ENCODE measurements at places on chromosomes 7 and 10.

- H3K4me3 ChIP-seq: no peak overlapping the region
- no peaks in the 10 kb centered on the region for H3K36me3 ChIP-seq
- H3K4me1 ChIP-seq: no peaks in the 10 kb centered on the region
- no peaks in the 10 kb centered on the region for H3K27me3 ChIP-seq
- peak overlapping the region; percentile 57 for H3K27ac ChIP-seq
- peak; percentile 80 for ATAC-seq
Observed at GRCh38 chr10:79299397-79300241, 47.6 kb upstream of the PPIF start.

DNA sequence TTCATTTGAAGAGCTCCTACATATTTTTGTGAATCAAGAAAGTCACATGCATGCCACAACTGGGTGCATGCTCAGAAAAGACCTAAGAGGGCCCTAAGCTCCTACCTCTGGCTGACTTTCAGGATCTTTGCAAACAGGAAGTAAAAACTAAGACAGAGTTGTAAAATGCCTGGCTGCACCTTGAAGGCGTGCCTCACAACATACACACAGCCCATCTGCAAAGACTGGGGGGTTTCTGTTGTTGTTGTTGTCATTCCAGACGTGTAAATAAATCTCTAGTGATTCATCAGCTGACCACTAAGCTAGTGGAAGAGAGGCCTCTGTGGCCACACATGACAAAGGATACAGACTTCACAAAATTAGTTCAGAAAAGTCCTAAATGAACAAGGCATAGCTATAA lies 31.8 kb downstream of the SMURF1 start:
- no peak for ATAC-seq
- peaks cover 9% of the 10 kb centered on the region for H3K4me1 ChIP-seq
- H3K36me3 ChIP-seq: no peaks in the 10 kb centered on the region
- H3K27me3 ChIP-seq: no peaks in the 10 kb centered on the region
- no peak overlapping the region for H3K27ac ChIP-seq

DNA sequence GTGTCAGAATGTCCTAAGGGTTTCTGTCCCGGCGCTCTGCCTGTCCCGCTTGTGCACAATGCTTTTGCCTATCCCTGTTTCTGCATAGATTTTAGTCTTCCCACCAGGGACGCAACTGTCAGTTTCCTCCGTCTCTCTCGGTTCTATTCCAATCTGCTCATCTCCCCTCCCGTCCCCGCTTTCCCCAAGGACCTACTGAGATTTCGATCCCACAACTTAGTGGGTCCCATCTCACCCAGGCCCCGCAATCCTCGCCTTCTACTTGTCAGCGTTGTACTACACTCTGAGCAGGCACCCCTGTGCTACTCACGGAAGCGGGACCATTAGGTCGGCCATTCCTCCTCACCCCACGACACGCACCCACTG lies 519 bp upstream of the ZNF655 start:
- no peaks in the 10 kb centered on the region for H3K36me3 ChIP-seq
- peak overlapping the region; percentile 88 for H3K27ac ChIP-seq
- H3K27me3 ChIP-seq: no peaks in the 10 kb centered on the region
- peak; percentile 69 for ATAC-seq

GRCh38 chr7:139639563-139639962 lies 116.1 kb downstream of the CLEC2L start:
- H3K36me3 ChIP-seq: peaks cover 28% of the 10 kb centered on the region
- H3K27ac ChIP-seq: no peak overlapping the region
- no peaks in the 10 kb centered on the region for H3K4me1 ChIP-seq
- H3K27me3 ChIP-seq: no peaks in the 10 kb centered on the region
- ATAC-seq: no peak

DNA sequence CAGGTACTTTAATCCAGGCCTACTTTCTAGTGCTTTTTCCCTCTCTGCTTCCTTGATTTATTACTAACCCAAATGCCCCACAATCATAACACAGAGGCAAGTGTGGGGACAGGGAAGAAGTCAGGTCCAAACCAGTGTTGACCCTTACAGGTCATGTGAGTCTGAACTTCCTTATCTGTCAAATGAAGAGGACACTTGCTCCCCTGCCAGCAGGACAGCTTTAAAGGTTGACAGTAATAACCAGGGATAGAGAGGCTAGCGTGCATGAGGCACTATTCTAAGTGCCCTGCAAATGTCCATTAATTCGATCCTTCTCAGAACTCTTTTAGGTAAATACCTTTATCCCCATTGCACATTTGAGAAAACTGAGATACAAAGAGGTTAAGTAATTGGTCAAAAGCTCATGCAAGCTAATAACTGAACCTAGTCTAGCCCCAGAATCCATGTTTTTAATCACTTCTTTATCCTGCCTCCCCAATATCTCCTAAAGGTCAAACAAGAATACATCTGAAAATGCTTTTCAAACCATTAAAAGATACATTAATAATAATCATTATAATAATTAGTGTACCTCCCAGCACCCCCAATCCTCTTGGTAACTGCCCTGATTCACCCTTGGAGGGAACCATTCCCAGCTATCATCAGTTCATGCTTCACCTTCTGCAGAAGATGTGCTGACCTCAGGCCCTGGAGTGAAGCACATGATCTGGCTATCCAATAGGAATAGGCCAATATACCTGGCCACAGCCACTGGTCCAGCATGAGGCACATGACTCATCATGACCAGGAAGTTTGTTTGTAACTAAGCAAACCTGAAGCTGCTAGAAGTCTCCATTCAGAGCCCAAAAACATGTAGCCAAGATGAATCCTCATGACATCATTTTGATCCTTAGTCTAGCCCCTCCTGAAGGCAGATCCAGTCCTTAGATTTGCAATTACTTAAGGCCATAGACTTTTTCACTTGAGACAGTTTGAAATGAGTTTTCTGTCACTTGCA lies 40.7 kb downstream of the SGMS1 start:
- no peak overlapping the region for H3K4me3 ChIP-seq
- H3K4me1 ChIP-seq: peaks cover 8% of the 10 kb centered on the region
- ATAC-seq: no peak
- no peak overlapping the region for H3K27ac ChIP-seq
- no peaks in the 10 kb centered on the region for H3K36me3 ChIP-seq
- no peaks in the 10 kb centered on the region for H3K27me3 ChIP-seq

- no peak overlapping the region for H3K4me3 ChIP-seq
- H3K27ac ChIP-seq: no peak overlapping the region
- no peaks in the 10 kb centered on the region for H3K27me3 ChIP-seq
- ATAC-seq: no peak
Observed at GRCh38 chr10:103548581-103549348, 55.3 kb downstream of the NEURL1 start.

DNA sequence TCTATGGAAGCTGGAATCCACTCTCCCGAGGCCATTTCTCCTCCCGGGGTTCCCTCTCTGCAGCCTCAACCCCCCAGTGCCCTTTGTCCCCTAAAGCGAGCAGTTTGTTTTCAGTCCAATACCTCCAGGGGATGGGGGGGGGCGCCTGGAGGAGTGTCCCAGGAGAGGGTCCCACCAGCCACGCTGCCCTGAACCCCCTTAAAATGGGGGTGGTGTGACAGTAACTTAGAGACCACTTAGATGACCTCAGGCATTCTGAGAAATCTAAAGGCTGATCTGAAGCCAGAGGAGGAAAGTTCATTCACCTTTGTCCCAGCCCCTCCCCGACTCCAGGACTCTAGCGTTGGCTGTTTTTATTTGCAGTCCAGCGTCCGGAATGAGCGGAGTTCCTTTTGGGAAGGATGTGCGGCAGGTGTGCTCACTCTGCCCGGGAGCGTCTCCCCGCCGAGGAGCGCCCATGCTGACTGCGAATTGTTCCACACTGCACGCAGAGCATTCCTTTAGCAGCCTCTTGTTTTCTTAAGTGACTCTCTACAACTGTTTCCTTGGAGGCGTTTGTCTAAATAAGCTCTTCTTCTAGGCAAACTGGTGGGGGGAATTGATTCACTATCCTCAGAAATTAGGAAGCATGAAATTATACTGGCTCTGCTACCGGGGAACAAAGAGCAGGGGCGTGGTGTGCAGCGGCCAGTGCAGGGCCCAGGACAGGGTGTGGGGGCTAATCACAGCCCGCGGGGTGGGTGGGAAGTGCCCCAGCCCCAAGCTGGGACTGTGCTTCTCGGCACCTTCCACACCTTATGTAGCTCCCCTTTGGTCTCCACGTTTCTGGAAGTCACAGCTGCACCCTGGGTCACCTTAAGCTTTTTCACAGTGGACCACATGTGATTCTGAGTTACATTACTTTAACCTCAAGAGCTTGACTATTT lies 46.3 kb downstream of the SYPL1 start:
- H3K4me3 ChIP-seq: no peak overlapping the region
- H3K4me1 ChIP-seq: peaks cover 35% of the 10 kb centered on the region
- no peaks in the 10 kb centered on the region for H3K36me3 ChIP-seq
- peak overlapping the region; percentile 87 for H3K27ac ChIP-seq

DNA sequence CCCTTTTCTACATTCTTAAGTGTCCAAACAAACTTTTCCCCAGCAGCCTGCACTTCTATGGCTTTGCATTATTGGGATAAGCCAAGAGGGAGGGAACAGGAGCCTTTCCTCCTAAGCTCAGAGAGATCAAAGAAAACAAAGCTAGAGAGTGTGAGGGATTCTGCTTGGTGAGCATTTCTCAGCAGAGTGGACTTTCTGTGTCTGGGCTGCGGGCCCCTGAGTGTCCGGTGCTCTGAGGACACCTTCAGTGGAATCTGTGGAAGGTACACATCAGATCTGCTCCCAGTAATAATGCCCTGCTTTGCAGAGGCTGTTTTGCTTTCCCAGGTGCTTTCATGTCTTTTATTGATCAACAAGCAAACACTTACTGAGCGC lies 50.2 kb downstream of the KCNMA1 start:
- peak overlapping the region; percentile 86 for H3K27ac ChIP-seq
- H3K36me3 ChIP-seq: no peaks in the 10 kb centered on the region
- H3K4me3 ChIP-seq: no peak overlapping the region
- peaks cover 12% of the 10 kb centered on the region for H3K4me1 ChIP-seq
- no peaks in the 10 kb centered on the region for H3K27me3 ChIP-seq

DNA sequence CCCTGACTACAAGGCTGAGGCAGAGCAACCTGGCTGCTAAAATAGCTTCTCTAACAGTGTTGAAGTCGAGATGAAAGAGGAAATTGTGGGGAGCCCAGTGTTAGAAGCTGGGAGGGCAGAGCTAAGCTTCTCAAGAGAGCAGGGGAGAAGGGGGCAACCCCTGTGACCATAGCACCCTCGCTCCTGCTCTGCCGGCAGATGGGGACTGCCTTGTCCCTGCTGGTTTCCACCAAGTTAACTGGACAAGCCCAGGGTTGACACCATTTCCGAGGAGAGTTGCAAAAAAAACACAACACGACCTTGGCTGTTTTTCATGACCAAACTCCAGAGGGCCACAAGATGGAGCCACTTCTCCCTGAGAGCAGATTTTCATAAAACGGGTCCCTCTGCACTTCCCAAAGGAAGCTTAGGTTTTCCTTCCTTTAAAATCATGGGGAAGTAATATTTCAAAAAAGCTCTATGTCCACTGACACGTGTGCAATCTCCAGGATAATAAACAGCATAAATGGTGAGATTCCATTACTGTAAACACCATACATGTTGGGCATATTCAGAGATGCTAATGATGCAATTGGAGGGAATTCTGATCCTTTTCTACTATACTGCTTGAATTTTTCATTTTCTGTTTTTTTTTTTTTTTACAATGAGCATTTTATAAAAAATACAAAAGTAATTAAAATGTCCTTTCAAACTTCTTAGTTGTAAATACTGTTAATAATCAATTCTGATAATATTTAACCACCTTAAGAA lies 140.4 kb downstream of the PIP4K2A start:
- H3K27ac ChIP-seq: no peak overlapping the region
- H3K27me3 ChIP-seq: no peaks in the 10 kb centered on the region
- ATAC-seq: no peak
- H3K36me3 ChIP-seq: no peaks in the 10 kb centered on the region
- no peaks in the 10 kb centered on the region for H3K4me1 ChIP-seq

- H3K27ac ChIP-seq: no peak overlapping the region
- no peaks in the 10 kb centered on the region for H3K4me1 ChIP-seq
- no peaks in the 10 kb centered on the region for H3K27me3 ChIP-seq
- no peak overlapping the region for H3K4me3 ChIP-seq
- H3K36me3 ChIP-seq: no peaks in the 10 kb centered on the region
Observed at GRCh38 chr10:123398180-123398591, 244.0 kb downstream of the BUB3 start.

GRCh38 chr7:116162254-116162653 lies 48.1 kb upstream of the TES start:
- ATAC-seq: no peak
- no peaks in the 10 kb centered on the region for H3K4me1 ChIP-seq
- H3K4me3 ChIP-seq: no peak overlapping the region

GRCh38 chr10:7011994-7012393 lies 398.8 kb downstream of the SFMBT2 start:
- no peaks in the 10 kb centered on the region for H3K27me3 ChIP-seq
- no peak overlapping the region for H3K27ac ChIP-seq
- no peak for ATAC-seq
- no peaks in the 10 kb centered on the region for H3K4me1 ChIP-seq
- no peak overlapping the region for H3K4me3 ChIP-seq

DNA sequence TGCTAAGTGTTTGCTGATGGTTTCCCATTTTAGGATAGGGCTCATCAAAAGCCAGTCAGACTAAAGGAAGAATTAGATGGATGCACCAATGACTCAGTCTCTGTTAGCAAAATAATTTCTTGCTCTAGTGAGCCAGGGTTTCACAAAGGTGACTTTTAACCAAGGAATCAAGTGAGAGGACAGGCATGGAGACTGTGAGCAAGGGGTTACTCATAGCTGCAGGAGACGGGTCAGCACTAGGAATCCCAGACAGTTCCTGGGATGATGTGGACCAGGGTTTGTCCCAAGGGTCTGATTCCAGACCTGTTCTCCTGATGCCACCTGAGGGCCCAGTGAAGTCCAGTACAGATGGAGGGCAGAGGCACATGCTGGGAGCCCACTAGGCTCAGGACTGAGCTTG lies 138.1 kb downstream of the NOC3L start:
- H3K4me1 ChIP-seq: peaks cover 3% of the 10 kb centered on the region
- ATAC-seq: no peak
- H3K36me3 ChIP-seq: no peaks in the 10 kb centered on the region
- no peaks in the 10 kb centered on the region for H3K27me3 ChIP-seq
- H3K4me3 ChIP-seq: no peak overlapping the region
